CD4-positive, alpha-beta memory T cell (primary cell): ENCODE measurements at places on chromosomes 6 and 20.
A peak's percentile ranks its signal among the peaks of the same experiment; 100 is the strongest.

DNA sequence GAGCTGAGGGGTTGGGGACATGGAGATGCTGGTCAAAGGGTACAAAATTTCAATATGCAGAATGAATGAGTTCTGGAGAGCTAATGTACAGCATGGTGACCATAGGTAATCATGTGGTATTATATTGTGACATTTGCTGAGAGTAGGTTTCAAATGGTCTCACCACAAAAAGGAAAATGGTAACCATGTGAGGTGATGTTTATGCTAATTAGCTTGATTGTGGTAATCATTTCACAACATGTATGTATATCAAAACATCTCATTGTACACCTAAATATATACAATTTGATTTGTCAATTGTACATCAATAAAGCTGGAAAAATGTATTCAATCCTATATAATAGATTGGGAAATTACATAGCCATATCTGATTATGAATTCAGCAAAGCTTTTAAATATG, 29.5 kb upstream of the TMEM14A start:
- H3K27me3 ChIP-seq = no peaks in the 10 kb centered on the region
- H3K4me1 ChIP-seq = no peaks in the 10 kb centered on the region
- H3K4me3 ChIP-seq = no peak overlapping the region
- DNase-seq = no peak
- H3K27ac ChIP-seq = no peak overlapping the region
- H3K36me3 ChIP-seq = no peaks in the 10 kb centered on the region

DNA sequence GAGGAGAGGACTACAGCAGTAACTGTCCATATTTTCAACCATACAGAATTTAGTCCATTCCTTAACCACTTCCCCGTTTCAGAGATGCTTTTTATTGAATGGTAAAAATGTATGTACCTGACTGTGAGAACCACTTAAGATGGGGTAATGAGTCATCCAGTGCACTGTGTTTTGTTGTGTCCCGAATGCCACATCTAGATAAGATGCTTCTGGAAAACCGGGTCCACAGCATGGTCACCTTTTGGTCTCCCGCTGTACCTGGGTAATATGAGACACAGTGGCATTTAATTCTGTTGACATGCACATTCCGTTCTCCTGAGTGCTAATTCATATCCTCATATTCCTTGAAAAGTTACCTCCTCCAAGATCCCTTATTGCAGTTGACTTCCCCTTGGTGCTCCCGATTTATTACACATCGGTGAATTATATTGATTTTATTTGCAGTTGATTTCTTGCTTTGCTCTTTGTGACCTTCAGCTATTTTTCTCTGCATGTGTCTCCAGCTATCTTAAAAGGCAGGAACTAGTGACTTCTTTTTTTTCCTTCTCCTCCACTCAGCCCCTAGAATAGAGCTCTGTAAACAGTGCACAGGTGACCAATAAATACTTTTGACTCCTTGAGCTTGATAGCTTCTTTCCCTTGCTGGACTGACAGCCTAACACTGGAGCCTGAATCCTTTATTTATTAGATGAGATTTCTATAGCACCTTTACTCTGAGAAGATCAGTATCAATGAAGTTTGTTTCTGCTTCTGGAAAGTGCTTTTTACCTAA, 314.6 kb downstream of the ZFAND3 start:
- no peaks in the 10 kb centered on the region for H3K4me1 ChIP-seq
- no peak for DNase-seq
- no peak overlapping the region for H3K27ac ChIP-seq
- H3K36me3 ChIP-seq = no peaks in the 10 kb centered on the region
- H3K4me3 ChIP-seq = no peak overlapping the region

- H3K4me1 ChIP-seq = peaks cover 40% of the 10 kb centered on the region
- no peak overlapping the region for H3K4me3 ChIP-seq
- DNase-seq = peak; percentile 48
Measured at GRCh38 chr6:139369568-139370282, 4.7 kb downstream of the CITED2 start.

DNA sequence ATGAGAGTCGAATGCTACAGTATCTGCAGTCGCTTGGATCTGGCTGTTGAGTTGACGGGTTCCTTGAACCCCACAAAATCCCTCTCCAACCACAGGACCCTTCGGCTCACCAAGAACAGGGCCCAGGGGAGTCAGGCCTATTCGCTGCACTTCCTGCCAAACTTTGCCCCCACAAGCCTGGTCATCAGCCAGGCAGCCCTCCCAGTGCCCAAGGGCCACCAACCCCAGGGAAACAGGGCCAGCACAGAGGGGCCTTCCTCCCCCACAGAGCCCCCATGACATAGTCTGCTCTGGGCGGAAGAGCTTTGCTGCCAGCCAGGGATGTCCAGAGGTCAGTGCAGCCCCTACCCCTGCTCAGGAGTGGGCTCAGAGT, 34.5 kb upstream of the MRGBP start:
- DNase-seq = no peak
- H3K4me3 ChIP-seq = no peak overlapping the region
- no peaks in the 10 kb centered on the region for H3K27me3 ChIP-seq

GRCh38 chr6:123716506-123716905, 79.8 kb upstream of the TRDN start:
- H3K27ac ChIP-seq = no peak overlapping the region
- no peaks in the 10 kb centered on the region for H3K27me3 ChIP-seq
- H3K4me1 ChIP-seq = no peaks in the 10 kb centered on the region
- H3K4me3 ChIP-seq = no peak overlapping the region

DNA sequence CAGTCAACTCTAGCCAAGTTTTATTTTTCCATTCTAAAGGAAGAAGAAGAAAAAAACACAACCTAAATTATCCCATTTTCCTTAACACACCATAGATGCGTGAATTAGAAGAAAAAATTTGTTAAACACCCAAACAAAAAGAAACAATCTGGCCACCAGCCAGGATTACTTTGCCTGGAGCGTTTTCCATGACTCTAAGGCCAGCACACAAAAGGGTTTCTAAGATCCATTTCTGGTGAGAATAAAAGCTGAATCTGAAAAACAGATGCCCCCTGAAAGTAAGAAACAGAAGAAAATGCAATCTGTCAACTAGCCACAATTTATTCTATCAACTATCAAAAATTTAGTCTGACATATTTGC, 267.2 kb upstream of the SULF2 start:
- no peaks in the 10 kb centered on the region for H3K4me1 ChIP-seq
- peaks cover 6% of the 10 kb centered on the region for H3K27me3 ChIP-seq
- H3K36me3 ChIP-seq = no peaks in the 10 kb centered on the region
